Activated CD4-positive, alpha-beta T cell treated with anti-CD3 and anti-CD28 coated beads, Interleukin-2, Interleukin-6, amounts not matched to agents 100 ng/mL and 50 ng/mL, durations not matched to agents 16 hours and 8 hours (primary cell): ENCODE measurements at places on chromosomes 5 and 9.

DNA sequence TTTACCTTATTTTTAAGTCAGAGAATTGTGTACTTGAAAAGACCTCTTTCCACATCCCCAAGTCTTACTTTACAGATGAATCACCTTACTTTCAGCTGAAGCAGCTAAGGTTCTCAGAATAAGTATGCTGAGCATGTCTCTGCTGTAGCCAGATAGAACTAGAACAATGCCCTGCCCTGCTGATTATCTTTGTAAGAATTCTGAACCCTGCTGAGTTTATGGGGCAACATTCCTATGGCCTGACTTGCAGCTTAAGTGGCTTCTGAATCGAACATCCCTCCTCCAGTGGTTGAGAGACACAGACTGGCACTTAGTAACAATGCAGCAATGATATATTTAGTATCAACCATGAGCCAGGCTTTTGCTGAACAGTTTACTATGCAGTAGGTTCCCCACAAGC, 592.0 kb upstream of the WWC1 start:
- no peak for DNase-seq

DNA sequence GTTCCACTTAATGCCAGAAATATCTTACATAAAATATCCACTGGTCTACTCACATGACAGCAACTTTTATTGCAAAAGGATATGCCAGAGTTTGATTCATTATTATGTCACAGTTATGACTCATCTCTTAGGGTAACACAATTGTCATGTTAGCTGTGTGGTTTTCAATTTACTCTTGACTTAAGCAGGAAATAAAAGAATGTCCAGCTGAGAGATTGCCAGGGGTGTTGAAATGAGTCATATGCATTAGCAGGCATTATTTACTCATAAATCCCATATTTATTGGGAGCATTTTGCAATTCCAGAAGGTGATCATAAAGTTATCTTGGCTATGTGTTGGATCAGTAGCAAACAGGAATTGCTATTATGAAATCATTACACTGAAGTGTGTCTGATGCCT, 1164.6 kb upstream of the CDH18 start:
- DNase-seq = no peak

GRCh38 chr5:28216939-28217360, 1178.6 kb upstream of the CDH9 start:
- DNase-seq = peak; percentile 2

DNA sequence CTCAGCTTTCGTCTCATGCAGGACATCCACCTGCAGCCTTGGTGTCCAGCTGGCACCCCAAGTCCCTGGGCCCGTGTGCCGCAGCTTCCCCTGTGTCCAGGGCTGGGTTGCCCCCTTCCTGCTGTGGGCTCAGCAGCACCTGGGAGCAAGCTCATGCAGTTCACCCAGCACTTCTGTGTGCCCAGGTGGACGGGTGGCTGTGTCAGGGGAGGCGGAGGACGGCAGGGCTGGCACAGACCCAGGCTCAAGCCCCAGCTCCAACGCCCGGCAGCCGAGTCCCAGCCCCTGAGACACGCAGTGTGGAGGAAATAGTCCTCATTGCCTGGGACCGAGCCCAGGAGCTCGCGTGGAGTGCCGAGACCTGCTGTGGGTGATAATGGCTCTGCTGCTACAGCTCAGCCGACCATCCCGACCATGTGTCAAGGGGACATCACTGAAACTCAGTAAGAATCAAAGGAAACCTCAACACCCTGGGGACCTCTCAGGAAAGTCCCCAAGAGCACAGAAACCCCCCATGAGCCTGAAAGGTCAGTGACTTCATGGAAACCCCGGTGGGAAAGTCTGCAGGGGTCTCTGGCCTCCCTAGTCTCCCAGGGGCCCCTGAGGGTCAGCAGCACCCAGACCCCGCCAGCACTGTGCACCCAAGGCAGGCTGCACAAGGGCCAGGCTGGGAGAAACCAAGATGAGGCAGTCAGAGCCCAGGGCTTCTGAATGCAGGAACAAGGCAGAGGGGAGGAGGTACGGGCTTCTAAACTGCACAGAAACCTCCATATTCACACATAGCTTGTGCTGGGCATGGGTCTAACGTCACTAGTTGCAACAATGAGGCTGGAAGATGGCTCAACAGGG, 38.8 kb downstream of the LPCAT1 start:
- DNase-seq = no peak

GRCh38 chr5:81898403-81898802, 73.4 kb upstream of the ATG10 start:
- no peak for DNase-seq

GRCh38 chr5:66891184-66891925, 295.2 kb downstream of the MAST4 start:
- no peak for DNase-seq

DNA sequence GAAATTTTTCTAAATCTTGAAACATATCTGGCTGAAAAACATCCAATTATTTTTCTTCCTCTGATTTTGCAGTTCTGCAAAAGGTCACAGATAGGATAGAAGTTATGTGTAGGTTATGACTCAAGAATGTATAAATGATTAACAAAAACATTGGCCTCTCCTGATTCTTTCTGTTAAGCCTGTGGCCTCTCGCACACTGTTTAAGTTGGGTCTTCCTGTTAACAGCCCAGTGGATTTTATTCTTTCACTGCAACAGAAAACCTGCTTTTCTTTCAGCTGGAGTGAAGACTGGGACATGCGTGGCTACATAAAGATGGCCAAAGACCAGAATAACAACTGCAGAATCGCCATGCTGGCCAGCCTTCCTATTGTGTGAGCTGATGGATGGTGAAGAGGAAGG, 17.1 kb upstream of the SPATA31E1 start:
- DNase-seq = no peak

DNA sequence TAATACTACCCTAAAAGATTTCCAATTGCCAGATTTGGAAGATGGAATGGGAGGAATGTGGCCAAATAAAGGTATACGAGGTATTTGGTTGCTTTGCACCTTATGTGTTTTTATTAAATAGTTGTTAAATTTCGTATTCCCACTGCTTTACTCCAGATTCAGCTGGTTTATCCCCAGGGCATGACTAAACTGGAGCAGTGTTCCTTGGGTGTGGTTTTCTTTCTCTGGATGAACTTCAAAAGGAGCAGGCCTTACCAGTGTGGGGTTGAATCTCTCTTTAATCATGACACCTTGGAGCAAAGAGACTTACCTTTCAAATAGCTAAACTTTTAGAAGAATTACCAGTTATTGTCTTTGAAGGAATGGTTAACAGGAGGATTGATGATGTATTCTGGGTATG, 121.7 kb upstream of the BNC2 start:
- DNase-seq = no peak

GRCh38 chr5:37720550-37720952, 119.3 kb downstream of the GDNF start:
- DNase-seq = no peak

DNA sequence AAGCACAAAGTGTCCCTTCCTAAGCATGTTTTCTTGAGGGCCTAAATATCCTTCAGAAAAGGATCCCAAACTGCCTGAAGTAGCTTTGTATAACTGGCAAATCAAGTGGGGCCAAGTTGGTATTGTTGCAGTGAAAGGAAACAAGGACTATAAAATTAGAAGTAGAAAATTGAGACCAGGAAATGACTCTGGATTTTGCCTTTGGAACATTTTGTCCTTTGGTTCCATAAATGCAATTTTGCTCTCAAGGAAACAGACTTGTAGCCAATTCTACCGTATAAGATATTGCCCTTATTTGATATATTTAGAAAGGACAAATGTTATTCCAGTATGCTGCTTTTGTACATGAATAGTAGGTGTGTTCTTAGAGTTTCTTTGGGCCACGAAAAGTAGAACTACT, 34.4 kb downstream of the RABGAP1 start:
- DNase-seq = no peak

DNA sequence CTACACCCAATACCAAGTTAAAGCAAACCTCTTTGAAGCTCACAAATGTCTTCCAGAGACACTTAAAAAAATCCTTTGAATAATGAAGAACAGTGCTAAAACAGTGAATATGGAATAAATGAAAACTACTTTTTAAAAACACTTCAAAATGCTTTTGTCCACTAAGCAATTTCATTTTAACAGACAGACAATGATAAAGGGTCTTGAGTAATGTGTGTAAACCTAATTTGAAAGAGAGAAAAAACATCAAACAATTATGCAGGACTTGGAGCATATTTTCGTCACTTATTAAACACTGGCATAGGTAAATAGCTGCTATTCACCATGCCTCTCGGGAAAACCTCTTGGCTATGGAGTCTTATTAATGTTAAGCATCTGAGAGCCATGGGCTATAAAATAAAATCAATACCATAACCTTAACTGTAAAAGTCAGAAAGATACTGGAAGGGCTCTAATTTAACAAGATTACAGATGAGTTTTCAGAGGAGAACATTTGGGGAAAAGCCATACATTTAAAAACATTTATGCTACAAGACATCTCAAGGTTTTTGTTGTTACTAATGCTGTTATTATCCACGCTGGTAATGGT, 177.8 kb downstream of the NFIB start:
- DNase-seq = no peak

GRCh38 chr9:106745457-106745856, 117.5 kb upstream of the ZNF462 start:
- no peak for DNase-seq
